ENCODE measurements at places on chromosomes 2 and 18.

DNA sequence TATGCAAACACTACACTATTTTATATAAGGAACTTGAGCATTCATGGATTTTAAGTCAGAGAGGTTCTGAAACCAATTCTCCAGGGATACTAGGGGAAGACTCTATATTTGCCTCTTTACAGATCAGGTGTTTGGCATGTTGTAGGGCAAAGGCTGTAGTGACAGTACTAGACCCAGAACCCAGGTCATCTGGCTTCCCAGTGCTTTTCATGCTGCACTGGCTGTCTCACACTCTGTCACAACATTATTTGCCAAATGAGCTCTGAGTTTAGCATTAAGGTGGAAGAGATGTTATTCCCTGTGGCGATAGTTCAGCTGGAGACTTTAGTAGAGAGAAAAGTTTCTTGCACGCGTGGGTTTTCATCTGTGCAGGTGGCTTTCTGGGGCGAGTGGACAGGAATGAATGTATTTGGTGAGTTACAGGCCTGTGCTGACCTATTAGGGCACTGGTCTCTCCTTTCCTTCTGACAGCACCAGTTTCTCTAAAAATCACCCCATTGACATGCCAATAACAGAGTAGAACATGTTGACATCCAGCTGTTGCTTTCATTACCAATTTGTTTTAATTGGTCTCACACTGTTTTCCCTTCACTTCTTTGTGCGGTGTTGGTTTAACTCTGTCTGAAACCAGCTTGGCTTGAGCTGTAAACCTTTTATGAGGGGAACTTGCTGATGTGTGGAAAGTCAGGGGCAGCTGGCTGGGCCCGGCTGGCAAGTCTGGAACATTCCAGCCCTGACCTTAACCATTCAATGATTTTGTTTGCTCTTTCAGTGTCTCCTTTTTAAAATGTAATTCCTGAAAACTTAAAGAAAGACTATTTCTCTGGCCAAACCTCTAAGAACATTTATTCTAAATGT is 643.0 kb upstream of the FAM98A start:
- DNase-seq, result no peak

DNA sequence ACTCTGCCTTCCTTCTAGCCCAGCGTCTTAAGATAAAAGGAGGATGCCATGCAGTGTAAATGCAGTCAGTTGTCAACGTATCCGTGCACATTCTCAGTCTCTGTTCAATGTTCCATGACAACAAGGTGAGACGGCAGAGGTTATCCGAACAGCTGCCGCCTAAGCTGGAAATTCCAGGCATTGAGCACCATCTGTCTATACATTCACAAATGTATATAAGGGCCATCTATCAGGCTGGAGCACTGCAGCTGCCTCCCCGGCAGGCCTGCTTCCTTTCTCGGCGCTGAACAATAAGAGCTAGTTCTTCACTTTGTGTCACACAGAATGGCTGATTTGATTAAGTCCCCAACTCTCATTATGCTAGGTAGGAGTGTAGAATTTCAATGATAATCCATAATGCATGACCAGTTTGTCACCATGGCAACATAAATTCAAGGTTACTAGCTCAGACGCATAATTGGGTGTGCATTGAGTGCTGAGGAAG is 282.2 kb upstream of the SOX11 start:
- no peak for DNase-seq

- no peak for DNase-seq
Measured at GRCh38 chr2:144244938-144245337, 275.0 kb downstream of the ZEB2 start.

DNA sequence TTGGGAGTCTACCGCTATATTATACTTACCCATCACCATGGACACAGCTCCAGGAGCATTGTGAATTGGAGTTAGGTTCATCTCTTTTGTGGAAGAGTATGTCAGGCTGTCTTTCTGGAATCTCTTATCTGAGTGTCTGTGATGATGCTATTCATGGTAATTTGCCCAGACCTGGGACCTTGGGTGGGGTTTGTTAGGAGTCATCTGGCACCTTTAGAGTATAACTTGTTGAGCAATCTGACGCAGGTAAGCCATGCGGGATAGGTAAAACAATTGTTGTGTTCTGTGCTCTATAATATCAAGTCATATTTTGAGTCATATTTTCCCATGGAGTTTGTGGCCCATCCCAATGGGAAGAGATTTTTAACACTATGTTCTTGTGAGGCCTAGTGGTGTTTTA is 49.7 kb upstream of the MAPRE2 start:
- no peak for DNase-seq

DNA sequence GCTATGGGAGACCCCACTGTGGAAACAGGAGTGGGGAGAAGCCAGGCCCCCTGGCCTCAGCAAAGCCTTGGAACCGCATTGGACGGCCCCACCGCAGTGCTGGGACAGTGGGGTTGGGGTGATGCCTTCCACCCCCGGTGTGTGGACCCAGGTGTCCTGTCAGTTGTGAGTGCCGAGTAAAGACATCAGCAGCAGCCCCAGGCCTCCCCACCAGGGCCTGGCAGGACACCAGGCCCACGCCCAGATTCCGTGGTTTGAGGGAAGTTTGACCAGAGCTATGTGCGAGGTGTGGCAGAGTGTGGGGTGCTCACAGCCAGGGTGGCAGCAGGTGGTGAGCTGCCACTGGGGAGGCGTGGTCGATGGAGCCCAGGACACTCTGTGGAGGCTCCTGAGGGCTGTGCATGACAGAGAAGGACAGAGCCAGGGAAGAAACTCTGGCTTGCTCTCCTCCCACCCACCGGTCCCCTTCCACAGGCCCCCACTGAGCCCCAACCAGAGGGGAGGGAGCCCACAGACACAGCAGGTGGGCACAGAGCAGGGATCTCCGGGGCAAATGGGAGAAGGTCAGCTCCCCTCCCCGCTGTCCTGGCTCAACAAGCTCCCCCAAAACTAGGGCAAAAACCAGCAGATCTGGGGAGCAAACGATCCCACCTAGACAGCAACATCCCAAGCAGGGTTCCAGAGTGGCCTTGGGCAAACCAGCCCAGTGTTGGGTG is 69.1 kb downstream of the TWIST2 start:
- DNase-seq, result peak; percentile 54

DNA sequence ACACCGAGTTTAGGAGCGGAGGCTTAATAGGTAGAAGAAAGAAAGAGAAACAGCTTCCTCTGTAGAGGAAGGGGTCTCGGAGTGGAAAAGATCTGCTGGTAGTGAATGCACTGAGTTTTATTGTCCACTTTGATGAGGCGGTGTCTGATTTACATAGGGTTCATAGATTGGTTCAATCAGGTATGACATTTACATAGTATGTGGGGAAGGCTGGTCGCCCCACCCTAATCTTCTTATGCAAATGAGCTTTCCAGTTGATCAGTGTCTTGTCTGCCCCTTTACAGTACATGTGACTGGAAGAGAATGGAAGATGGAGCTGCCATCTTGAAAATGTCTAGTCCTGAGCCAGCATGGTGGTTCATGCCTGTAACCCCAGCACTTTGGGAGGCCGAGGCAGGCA is 19.9 kb upstream of the CNOT11 start:
- DNase-seq, result no peak

- DNase-seq, result no peak
Measured at GRCh38 chr18:50131591-50131990, 63.4 kb downstream of the MYO5B start.

DNA sequence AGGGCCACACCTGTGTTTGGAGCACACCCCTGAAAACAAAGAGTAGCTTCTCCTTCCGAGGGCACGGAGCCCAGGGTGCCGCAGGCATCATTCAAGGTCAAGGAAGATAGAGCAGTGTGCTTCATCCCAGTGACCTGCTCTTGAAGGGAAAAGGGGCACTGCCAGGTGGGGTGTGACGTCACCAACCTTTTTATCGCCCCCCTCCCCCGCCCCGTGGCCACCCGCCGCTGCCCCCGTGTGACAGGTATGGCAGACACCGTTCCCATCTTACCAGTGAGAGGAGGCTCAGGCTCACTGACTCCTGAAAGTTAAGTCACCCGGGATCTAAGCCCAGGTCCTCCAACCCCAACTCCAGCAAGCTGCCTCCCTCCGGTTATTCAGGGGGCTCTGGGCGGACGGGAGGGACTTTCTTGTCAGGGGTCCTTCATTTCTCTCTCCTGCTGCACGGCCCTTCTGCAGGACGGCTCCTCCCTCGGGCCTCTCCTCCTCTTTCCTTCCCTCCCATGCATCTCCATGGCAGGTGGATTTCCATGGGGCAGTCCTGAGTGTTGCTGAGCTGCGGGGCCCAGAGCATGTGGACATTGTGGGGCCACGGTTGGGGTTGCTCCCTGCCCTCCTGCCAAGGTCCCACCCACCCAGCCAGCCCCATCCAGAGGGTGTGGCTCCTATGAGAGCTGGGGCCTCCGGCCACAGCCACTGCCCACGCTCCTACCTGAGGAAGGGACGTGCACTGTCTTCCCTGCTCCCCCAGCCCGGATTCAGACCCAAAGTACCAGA is 114.1 kb upstream of the HDAC4 start:
- DNase-seq, result no peak

DNA sequence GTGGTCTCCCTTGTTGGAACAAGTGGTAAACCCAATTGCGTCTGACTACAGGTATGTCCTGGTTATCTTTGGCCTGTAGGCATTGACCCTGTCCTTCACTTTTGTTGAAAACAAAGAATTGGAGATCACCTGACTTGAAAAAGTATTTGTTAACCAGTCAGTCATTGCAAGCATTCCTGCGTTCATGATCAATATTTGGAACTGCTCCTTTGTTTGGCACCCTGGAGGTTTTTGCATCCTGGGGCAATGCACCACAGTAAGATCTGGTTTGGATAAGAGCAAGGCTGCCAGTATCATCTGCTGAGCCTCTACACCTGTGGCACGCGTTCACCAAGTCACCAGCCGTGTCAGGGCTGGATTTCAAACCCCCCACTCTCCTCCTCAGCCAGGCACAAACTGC is 115.7 kb downstream of the DNAH6 start:
- no peak for DNase-seq

DNA sequence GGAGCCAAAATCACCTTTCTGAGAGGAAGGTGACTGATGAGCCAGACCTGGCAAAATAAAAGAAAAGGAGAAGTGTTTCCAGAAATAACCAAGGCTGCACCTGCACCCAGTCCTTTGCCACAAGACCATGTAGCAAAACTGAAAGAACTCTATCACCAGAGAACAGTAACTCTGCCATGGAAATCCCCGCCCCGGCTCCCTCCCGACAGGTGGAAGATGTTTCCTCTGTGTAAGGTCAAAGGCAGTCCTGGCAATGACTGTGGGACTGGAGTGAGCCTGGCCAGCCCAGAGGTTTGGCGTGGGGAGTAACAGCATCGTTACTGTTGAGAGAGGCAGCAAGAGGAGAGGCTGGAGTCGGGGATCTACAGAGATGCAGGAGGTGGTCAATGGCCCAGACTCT is 42.3 kb downstream of the SPRED2 start:
- no peak for DNase-seq

GRCh38 chr18:21433436-21433835 is 167.1 kb downstream of the ESCO1 start:
- DNase-seq, result no peak

- no peak for DNase-seq
Measured at GRCh38 chr2:71938108-71938507, 209.6 kb downstream of the CYP26B1 start.

DNA sequence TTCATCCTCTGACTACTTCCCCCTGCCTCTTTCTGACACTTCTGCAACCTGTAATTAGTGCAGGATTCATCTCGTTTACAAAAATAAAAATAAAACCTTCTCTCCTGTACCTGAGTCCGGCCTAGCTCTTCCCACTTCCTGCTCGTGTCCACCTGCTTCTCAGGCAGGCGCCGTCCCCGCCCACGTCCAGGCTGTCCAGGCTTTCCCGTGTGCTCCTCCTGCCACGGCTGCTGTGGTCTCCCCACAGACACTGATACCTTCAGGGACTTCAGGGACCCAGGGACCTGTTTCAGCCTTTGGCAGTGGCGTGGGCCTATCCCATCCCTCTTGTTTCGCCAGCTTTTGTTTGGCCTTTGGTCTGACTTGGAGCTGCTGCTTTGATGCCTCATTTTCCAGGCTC is 272.5 kb downstream of the PHLPP1 start:
- DNase-seq, result no peak

- no peak for DNase-seq
Measured at GRCh38 chr2:236550290-236550689, 19.3 kb upstream of the ACKR3 start.

DNA sequence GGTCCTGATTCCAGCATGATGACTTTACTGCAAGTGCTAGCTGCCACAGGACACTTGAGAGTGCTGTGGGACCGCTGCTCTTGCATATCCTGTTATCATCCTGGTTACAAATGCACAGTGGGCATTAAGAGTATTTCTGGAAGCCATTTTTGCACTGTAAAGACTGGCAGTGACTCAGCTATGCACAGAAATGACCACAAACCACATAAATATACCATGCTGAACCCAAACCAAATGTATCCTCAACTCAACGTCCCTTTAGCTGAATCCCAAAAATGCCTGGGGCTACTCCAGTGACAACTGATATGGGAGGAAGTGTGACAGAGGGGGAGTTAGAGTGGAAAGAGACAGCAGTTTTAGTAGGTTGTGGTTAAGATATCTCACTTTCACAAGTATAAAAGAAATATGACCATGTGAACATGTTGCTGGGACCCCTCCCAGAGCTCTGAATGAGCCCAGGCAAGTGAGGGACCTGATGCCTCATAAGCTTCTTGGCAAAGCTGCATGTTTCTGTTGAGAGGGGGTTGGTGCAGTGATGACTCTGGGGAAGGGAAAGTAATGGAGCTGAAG is 37.3 kb downstream of the RHBDD1 start:
- DNase-seq, result no peak

DNA sequence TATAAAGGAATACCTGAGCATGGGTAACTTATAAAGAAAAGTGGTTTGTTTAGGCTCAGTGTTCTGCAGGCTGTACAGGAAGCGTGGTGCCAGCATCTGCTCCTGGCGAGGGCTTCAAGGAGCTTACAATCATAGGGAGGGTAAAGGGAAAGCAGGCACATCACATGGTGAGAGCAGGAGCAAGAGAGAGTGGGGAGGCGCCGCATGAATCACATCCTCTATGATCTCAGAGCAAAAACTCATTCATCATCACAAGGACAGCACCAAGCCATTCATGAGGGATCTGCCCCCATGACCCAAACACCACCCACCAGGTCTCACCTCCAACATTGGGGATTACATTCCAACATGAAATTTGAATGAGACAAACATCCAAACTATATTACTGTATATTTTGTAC is 32.5 kb downstream of the R3HDM1 start:
- no peak for DNase-seq

GRCh38 chr2:86118130-86118529 is 12.1 kb downstream of the PTCD3 start:
- DNase-seq, result no peak

GRCh38 chr2:211451642-211452041 is 895.2 kb downstream of the CPS1 start:
- DNase-seq, result no peak

- DNase-seq, result no peak
Measured at GRCh38 chr2:29293830-29294438, 178.7 kb downstream of the CLIP4 start.

Measured in cardiac septum (tissue), 1 donor.